ENCODE measurements at places on chromosomes 13 and 19.

DNA sequence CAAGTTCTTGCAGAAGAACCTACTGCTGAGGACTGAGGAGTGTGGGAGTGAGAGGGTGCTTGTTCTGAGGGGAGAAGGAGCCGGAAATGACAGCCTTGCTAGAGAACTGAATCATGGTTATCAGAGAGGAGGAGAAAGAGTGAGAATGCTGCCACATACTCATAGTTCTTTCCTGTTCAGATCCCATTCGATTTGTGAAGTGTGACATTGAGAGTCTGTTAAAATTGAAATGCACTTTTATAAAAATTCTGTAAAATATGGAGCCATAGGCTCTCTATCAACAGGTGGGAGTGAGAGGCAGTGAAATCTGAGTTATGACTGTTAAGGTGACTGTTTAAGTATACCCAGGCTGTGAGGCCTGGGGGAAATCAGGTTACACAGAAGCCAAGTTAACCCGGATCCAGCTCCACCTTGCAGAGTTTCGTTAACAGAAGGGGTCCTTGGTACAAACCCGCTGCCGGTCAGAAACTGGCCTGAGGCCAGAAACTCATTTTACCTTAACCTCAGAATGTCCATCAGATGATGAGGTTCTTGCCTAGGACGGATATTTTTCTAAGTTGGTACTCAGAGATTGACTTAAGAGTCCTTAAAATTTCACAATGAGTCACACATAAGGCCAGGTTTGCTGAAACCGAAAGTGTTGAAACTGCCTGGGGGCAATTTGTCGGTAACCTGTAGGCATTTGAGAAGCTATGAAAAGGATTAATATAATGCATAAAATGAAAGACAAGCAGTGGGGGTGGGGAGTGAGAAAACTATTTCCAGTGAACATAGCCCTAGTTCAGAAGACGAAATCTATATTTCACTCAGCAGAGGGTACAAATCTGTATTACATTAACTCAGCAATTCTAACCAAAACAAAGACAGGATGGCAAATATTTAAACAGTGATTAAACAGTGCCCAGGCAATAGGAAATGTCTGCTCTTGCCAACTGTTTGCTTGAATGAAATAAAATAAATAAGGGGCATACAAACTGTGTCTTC lies 350.5 kb downstream of the KCNRG start:
- DNase-seq, result no peak

- DNase-seq, result no peak
Observed at GRCh38 chr19:44694184-44694579, 4.8 kb upstream of the CEACAM16 start.

- no peak for DNase-seq
Observed at GRCh38 chr19:49556412-49557398, 23.7 kb downstream of the NOSIP start.

DNA sequence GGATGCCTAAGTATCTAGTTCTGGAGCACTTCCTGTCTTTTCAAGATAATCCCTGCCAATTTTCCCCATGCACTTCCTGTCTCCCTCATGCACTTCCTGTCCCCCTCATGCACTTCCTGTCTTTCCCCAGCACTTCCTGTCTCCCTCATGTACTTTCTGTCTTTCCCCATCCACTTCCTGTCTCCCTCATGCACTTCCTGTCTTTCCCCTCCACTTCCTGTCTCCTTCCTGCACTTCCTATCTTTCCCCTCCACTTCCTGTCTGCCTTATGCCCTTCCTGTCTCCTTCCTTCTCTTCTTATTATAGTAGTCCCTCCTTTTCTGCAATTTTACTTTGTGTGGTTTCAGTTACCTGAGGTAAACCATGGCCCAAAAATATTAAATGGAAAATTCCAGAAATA lies 3.0 kb upstream of the TNNT1 start:
- DNase-seq, result no peak

GRCh38 chr19:5782322-5782721 lies 2.2 kb downstream of the PRR22 start:
- no peak for DNase-seq
